ENCODE measurements at places on chromosomes 5 and 9.
A peak's percentile ranks its signal among the peaks of the same experiment; 100 is the strongest.

DNA sequence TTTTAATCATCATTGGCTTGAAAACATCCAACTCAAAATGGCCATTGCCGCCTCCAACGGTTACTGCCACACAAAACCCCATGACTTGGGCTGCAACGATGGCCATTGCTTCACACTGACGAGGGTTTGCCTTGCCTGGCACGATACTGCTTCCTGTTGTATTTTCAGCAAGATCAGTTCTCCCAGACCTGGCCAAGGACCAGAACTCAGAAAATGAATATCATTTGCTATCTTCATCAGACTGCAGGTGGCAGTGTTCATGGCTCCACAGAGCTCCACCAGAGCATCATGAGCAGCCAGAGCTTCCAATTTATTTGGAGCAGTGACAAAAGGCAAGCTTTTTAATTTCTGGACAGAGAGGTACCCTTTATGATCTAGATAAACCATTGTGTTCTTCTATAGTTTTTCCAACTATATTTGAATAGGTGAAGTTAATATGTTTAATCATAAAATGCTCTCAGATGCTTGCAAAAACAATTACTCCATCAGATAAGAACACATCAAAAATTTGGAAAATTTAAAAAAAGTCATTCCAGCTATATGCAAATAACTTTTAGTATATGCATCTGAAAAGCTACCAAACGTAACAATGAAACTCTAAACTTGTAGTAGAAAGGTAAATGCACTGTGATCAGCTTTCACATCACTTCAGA lies 10.4 kb downstream of the AMACR start:
- DNase-seq = no peak

GRCh38 chr5:113813466-113813865 lies 300.0 kb downstream of the YTHDC2 start:
- no peak for DNase-seq

GRCh38 chr5:180155365-180155926 lies 53.6 kb downstream of the RASGEF1C start:
- DNase-seq = no peak

- DNase-seq = peak; percentile 8
These were observed at the start of gene VLDLR for GRCh38 chr9:2621722-2622460. VLDLR (plus strand) TSS chr9:2621787; CDS start chr9:2622190, 403 bp downstream.

DNA sequence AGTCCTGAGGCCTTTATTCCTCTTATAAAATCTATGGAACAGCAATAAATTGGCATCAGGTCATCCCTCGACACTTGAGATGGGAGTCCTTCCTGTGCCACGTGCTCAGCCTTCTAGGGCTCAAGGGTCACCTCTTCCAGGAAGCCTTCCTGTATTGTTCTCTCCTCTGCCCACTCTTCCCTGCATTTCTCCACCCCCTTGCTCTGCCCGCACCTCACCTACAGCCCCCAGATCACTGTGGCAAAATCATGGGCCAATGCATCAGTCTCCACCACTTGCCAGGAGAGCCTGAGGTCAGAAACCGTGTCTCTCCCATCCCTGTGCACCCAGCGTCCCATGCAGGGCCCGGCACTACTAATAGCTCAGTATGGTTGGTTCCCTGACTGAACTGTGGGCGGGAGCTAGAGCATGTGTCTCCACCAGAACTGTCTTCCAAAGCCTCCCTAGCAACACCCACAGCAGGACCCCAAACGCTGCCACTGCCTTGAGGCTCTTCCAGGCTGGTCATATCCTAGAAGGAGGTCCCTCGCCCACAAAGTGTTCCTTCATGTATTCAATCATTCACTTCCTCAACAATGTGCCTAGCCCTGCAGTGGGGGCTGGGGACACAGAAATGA lies 13.5 kb downstream of the DUSP1 start:
- no peak for DNase-seq

- DNase-seq = no peak
These were observed 99.7 kb downstream of the NPR3 start for GRCh38 chr5:32810804-32811203.

DNA sequence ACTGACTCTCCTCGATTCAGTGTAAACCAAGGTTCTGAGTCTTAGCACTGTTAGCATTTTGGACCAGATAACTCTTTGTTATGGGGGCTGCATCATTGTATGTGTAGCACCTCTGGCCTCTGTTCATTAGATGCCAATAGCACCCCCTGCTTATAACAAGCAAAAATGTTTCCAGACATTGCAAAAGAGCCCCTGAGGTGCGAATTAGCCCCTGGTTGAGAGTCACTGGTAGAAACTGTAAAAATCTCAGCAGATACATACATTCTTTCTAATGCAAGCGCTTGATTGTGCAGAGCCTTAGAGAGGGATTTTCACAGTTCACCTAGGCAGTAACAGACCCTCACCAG lies 2.8 kb downstream of the ADRB2 start:
- no peak for DNase-seq

DNA sequence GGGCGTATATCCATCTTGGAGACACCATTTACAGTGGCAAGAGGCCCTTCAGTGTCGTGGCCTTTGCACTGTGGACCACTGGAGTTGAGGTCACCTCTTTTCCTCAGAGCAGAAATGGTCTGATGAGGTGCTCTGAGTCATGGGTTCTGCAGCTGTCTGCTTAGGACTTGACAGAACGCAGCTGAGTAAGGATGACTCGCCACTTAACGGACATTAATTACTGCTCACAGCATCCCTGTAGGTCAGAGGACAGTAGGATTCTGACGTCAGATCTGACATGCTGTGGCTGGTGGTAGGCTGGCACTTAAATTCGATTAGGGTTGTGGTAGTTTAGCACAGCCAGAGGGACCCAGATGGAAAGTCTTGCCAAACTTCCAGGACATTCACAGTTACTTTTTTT lies 479.4 kb downstream of the DMAC1 start:
- no peak for DNase-seq

DNA sequence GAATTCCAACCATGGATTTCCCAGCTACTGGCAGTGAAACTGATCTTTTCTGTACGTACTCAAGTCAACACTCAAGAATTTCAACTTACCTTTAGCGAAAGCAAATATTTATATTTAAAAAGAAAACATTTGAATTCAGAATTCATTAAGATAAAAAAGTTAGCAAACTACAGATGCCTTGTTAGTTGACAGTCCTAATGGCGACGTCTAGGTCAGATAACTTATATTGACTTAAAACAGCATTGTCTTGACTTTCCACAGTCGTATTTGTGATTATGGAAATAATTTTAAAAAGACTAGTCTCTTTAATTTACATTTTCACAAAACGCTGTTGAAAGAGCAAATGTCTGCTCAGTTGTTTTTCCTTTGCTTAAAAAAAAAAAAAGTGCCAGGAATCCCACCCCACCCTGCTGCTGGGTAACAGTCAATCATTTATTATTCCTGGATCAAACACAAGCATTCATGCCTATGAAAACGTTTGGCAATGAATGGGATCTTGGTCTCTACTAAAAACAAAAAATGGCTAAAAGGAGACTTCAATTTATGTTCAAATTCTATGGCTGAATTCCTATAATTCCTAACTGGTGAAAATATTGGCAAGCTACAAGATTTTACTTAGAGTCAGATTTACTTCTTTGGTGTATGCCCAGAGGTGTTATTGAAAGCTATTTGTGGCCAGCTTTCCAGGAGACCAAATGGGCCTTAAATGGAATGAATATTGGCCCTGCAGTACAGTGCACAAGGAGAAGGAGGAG lies 22.0 kb downstream of the OR2S2 start:
- no peak for DNase-seq

DNA sequence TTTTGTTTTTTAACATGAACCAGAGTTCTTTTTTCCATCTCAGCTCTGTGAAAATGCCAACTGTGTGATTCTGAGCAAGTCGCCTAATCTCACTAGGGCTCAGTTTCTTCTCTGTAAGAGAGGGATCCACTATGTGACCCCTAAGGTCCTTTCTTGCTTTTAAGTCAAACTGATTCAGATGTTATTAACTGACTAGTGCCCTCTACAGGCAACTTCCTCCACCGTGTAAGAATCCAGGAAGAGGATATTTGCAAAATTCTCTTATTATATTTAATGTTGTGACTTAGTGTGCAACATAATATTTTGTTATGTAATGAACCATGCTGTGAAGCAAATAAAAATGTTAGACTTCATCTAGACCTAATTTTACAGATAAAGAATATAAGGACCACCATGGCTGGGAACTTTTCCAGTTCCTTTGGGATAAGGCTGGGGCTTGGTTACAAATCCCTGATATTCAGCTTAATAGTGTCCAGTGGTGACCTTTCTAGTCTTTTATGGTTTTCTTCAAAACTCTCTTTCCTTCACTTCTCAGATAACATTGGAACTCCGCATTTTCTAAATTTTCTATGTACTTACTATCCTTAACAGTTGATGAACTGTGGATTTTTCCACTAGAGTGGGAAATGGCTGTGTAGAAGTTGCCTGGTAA lies 244.7 kb downstream of the PIK3R1 start:
- DNase-seq = no peak

GRCh38 chr5:115983519-115983918 lies 21.2 kb downstream of the LVRN start:
- no peak for DNase-seq

- DNase-seq = no peak
These were observed 93.2 kb upstream of the GAS1 start for GRCh38 chr9:87040410-87041009.

- DNase-seq = no peak
These were observed 388.3 kb downstream of the NR2F1-AS1 start for GRCh38 chr5:93192683-93193082.

- DNase-seq = no peak
These were observed 39.2 kb downstream of the ADAMTS19 start for GRCh38 chr5:129499208-129499852.

GRCh38 chr9:19935422-19935821 lies 146.6 kb upstream of the SLC24A2 start:
- DNase-seq = no peak

- DNase-seq = no peak
These were observed 1.1 kb upstream of the ICE1 start for GRCh38 chr5:5421149-5421960.

GRCh38 chr9:27353474-27354229 lies 56.7 kb upstream of the EQTN start:
- DNase-seq = no peak

- no peak for DNase-seq
These were observed 13.3 kb downstream of the CDC26 start for GRCh38 chr9:113261917-113262671.

GRCh38 chr9:18447131-18447530 lies 26.8 kb upstream of the ADAMTSL1 start:
- DNase-seq = no peak

GRCh38 chr5:178699681-178700253 lies 30.7 kb downstream of the ZNF354A start:
- no peak for DNase-seq

DNA sequence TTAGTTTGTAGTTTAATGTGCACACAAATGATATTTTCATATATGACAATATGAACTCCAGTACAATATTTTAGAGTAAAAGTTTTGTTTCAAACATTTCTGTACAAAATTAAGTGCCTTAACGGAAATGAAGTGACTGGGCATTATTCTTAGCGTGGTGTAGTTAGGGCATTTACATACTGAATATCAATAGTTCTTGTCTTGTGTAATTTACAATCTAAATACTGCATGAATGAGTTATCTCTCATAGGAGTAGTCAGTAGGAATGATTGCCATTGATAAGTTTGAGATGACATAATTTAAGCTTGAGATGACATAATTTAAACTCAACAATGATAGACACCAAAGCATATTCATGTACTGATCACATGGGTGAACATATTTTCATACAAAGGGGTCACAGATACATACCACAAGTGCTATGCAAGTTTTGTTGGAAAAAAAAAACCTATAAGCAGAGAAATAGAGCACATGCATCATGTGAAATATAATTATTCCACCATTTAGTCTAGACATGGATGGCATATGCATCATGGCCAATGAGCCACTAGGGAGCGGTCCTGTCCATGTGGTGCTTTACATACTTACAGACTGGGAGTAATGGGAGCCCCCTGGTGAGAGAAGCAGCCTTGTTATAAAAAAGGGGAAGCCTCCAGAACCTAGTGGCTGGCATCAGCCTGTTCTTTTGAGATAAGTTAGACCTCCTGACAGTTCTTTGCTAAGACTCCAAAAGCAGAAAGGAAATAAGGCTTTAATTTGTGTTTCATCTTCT lies 1523.9 kb downstream of the MAT2B start:
- no peak for DNase-seq

DNA sequence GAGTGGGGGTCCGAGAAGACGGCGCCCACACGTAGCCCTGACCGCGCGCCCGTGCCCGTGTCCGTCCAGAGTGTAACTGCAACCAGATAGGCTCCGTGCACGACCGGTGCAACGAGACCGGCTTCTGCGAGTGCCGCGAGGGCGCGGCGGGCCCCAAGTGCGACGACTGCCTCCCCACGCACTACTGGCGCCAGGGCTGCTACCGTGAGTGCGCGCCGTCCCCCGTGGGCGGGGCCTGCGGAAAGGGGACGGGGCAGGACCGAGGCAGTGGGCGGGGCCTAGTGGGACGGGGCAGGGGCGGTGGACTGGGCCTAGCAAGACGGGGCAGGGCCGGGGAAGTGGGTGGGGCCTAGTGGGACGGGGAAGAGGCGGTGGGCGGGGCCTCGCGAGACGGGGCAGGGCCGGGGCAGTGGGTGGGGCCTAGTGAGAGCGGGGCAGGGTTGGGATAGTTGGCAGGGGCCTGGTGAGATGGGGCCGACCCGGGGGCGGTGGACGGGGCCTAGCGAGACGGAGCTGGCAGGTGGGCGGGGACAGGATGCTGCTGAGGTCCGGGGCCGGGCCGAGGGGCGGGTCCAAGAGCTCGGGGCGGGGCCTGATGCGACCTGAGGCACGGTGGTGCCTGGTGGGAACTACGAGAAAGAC lies 79.1 kb downstream of the NTNG2 start:
- DNase-seq = peak; percentile 98

- no peak for DNase-seq
These were observed 236.9 kb downstream of the GLIS3 start for GRCh38 chr9:4062966-4063365.

- DNase-seq = no peak
These were observed 6.0 kb downstream of the UGCG start for GRCh38 chr9:111902391-111903139.

- DNase-seq = no peak
These were observed 10.7 kb upstream of the GCNT4 start for GRCh38 chr5:75062925-75063531.

GRCh38 chr9:78971540-78971939 lies 600.2 kb upstream of the TLE4 start:
- DNase-seq = no peak
